ENCODE measurements at places on chromosomes 4 and X. TPM values are rescaled to one million over a fixed set of nuclear protein-coding genes. Genes with fewer than 3 reads are reported as not detected.

Gene F11
- total RNA-seq: 1.5 TPM

DNA sequence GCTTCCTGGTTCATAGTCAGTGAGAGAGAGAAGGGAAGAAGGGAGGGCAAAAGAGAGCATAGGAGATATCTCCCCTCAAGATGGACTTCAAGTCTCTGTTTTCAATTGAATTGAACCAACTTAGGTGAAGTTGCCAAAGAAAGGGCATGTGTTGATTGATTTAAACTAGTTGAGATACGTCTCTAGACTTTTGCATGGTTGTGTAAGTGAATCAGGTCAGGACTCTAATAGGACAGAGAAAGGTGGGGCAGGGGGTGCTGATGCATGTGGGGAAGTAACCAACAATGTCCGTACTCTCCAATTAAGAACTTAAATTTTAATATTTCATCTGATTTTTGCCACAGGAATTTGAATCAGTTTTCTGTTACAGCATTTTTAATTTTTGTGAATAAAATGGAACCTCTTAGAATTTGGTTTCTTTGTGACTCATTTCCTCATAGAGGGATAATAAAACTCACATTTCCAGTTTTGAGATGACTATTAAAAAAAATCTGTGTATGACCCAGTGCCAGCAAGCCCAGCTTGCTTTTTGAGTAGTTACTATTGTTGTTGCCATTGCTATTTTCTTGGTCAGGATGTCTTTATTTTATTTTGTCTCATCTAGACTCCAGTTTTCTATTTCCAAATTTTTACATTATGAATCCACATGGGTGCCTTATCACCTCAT is 37.3 kb downstream of the SLIT2 start:
- no peaks in the 10 kb centered on the region for H3K4me1 ChIP-seq
- no peak for DNase-seq
- H3K4me3 ChIP-seq: no peak overlapping the region

Gene CHIC1
- total RNA-seq: 14.0 TPM

DNA sequence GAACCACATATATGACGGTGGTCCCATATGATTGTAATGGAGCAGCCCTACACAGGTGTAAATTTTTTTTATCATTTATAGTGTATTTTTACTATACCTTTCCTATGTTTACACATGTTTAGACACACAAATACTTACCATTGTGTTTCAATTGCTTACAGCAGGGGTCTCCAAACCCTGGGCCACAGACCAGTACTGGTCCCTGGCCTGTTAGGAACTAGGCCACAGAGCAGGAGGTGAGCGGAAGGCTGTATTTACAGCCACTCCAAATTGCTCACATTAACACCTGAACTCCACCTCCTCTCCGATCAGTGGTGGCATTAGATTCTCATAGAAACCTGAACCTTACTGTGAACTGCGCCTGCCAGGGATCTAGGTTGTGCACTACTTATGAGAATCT is 201.8 kb upstream of the NDST4 start:
- H3K36me3 ChIP-seq: no peaks in the 10 kb centered on the region
- H3K27ac ChIP-seq: no peak overlapping the region
- H3K27me3 ChIP-seq: no peaks in the 10 kb centered on the region
- H3K4me1 ChIP-seq: no peaks in the 10 kb centered on the region
- DNase-seq: no peak
- no peak overlapping the region for H3K4me3 ChIP-seq

DNA sequence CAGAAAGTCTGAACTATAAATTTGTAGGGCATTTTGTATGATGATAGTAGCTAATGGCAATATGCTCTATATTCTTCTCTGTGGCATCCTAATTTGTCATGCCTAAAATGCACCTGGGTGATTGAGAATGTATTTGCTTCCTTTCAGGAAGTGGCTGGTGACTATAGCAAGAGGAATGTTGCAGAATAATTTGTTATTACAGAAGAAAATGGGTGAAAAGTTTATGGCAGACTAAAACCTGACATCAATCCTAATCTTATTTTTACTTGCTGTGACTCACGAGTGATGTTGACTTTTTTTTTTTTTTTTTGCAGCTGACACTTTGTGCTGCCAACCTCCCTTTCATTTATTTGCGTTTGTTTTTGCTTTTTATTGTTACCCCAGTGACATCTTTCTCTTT is 141.1 kb downstream of the MSL3 start:
- no peak overlapping the region for H3K4me3 ChIP-seq
- DNase-seq: no peak
- no peaks in the 10 kb centered on the region for H3K36me3 ChIP-seq
- H3K4me1 ChIP-seq: no peaks in the 10 kb centered on the region
- no peaks in the 10 kb centered on the region for H3K27me3 ChIP-seq
- H3K27ac ChIP-seq: no peak overlapping the region

DNA sequence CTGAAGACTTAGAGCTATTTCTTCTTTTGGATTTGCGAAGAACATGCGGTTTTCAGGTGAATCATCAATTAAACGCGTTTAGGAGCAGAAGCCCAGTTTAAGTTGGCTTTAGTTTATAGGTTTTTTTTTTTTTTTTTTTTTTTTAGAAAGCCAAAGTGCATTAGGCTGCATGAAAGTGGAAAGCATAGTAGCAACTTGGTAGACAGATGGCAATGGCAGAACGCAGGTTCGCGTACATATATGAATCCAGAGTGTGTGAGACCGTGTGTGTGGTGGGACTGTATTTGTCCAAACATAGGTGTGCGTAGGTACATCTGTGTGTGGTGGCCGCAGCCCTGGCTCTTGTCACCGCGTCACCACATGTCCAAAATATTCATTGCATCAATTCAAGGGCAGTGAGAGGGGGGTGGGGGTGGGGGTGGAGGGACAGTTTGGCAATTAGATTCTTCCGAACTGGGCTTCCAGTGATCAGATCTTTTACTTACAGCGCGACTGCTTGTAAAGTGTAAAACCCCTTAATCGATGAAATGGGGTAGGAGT is 901 bp downstream of the JADE1 start:
- no peaks in the 10 kb centered on the region for H3K27me3 ChIP-seq
- peak overlapping the region; percentile 86 for H3K27ac ChIP-seq
- H3K4me3 ChIP-seq: peak overlapping the region; percentile 91
- no peaks in the 10 kb centered on the region for H3K36me3 ChIP-seq

DNA sequence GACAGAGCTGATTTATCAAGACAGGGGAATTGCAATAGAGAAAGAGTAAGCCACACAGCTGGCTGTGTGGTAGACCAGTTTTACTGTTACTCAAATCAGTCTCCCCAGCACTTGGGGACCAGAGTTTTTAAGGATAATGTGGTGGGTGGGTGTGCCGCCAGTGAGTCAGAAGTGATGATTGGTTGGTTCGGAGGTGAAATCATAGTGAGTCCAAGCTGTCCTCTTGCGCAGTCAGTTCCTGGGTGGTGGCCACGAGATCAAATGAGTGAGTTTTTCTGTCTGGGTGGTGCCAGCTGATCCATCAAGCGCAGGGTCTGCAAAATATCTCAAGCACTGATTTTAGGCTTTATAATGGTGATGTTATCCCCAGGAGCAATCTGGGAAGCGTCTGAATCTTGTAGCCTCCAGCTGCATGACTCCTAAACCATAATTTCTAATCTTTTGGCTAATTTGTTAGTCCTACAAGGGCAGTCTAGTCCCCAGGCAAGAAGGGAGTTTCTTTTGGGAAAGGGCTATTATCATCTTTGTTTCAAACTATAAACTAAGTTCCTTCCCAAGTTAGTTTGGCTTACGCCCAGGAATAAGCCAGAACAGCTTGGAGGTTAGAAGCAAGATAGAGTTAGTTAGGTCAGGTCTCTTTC is 44.0 kb upstream of the PPP1R2C start:
- no peak overlapping the region for H3K4me3 ChIP-seq
- no peaks in the 10 kb centered on the region for H3K36me3 ChIP-seq
- no peaks in the 10 kb centered on the region for H3K27me3 ChIP-seq
- no peaks in the 10 kb centered on the region for H3K4me1 ChIP-seq
- DNase-seq: no peak

- H3K36me3 ChIP-seq: no peaks in the 10 kb centered on the region
- no peak overlapping the region for H3K27ac ChIP-seq
- DNase-seq: no peak
- H3K4me1 ChIP-seq: no peaks in the 10 kb centered on the region
These were observed 673.6 kb upstream of the PITX2 start for GRCh38 chr4:111296466-111296865.

Gene MAGEB17
- total RNA-seq: not detected

DNA sequence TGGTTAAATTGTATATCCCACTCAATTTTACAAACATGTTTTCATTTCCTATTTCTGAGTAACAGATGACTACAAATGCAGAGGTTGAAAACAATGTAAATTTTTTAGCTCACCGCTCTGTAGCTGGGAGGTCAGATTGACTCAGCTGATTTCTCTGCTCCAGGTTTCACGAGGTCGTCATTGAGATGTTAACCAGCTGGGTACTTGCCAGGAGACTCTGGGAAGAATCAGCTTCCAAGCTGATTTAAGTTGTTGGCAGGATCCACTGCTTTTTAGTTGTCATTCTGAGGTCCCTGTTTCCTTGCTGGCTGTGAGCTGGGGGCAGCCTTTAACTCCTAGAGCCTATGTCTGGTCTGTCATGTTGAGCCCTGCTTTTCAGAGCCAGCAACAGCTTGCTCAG is 864.3 kb upstream of the AGA start:
- H3K27ac ChIP-seq: no peak overlapping the region
- DNase-seq: no peak
- peak overlapping the region; percentile 37 for H3K4me3 ChIP-seq
- H3K27me3 ChIP-seq: no peaks in the 10 kb centered on the region
- no peaks in the 10 kb centered on the region for H3K36me3 ChIP-seq

- H3K4me3 ChIP-seq: no peak overlapping the region
- DNase-seq: no peak
- no peak overlapping the region for H3K27ac ChIP-seq
- H3K27me3 ChIP-seq: no peaks in the 10 kb centered on the region
- no peaks in the 10 kb centered on the region for H3K36me3 ChIP-seq
- no peaks in the 10 kb centered on the region for H3K4me1 ChIP-seq
These were observed 105.2 kb upstream of the ADRA2C start for GRCh38 chr4:3660928-3661515.

Gene BEX5
- total RNA-seq: 9.5 TPM

Gene XAGE1A
- total RNA-seq: not detected

DNA sequence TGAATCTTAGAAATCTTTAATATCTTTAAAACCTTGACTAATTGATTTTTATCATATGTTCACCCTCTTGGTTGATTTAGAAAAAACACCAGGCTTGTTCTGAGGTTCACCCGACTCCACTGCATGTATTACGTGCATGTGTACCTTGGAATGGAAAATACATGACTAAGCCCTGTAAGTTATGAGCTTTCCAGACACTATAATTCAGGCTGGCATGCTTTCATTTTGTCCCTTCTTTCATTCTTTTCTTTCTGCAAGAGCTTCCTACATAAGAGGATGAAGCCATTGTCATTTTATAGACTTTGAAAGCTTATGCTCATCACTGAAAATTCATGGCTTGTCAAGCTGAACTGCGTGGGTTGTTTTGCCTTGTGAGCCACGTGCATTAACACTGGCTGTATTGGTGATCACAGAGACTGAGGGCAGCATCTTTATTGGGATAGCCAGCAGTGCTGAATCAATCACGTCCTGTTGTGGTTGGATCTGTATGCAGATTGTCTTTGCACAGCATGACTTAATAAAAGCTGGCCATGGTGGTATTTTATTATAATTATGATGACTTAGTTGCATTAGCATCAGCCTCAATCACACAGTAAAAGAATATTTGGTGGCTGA is 141.9 kb downstream of the SLIT2 start:
- no peaks in the 10 kb centered on the region for H3K4me1 ChIP-seq

DNA sequence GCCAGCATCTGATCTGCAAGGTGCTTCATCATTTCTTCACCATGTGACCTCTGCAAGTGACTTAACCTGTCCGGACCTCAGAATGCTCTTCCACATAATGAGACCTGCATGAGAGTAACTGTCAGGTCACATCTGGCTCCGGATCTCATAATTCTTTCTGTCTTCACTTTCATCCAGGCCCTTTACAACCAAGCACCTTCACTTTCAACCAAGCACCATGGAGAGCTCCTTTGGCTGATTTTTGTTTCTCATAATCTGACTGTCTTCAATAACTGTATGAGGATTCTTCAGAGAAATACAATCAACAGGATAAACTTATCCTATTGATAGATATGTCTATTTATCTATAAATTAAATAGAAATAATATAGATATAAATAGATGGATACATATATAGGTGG is 148.1 kb downstream of the VCX3A start:
- no peaks in the 10 kb centered on the region for H3K36me3 ChIP-seq
- H3K4me1 ChIP-seq: no peaks in the 10 kb centered on the region
- no peak overlapping the region for H3K27ac ChIP-seq
- no peak overlapping the region for H3K4me3 ChIP-seq
- H3K27me3 ChIP-seq: no peaks in the 10 kb centered on the region

DNA sequence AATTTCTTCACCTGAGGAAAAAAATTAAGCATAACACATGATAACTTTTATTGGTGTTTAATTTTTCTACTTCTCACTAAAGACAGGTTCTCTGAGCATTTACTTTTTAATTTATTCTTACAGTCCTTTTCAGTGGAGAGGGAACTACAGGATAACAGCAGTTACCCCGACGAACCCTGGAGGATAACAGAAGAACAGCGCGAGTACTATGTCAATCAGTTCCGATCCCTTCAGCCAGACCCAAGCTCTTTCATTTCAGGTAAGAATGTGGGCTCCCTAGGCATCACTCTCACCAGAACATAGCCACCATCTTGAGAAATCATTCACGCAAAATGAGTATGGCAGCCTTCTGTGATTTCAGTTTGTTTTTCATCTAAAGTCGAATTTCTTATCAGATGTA is 100.8 kb downstream of the REPS2 start:
- H3K27ac ChIP-seq: no peak overlapping the region
- H3K4me1 ChIP-seq: no peaks in the 10 kb centered on the region
- H3K4me3 ChIP-seq: no peak overlapping the region
- DNase-seq: no peak

Gene ASMT
- 0.22 TPM for total RNA-seq

- no peak for DNase-seq
- no peaks in the 10 kb centered on the region for H3K4me1 ChIP-seq
- no peaks in the 10 kb centered on the region for H3K36me3 ChIP-seq
- no peak overlapping the region for H3K4me3 ChIP-seq
- H3K27me3 ChIP-seq: no peaks in the 10 kb centered on the region
These were observed 91.1 kb upstream of the KIT start for GRCh38 chr4:54566608-54567007.

- no peak for DNase-seq
- no peaks in the 10 kb centered on the region for H3K36me3 ChIP-seq
- H3K27me3 ChIP-seq: no peaks in the 10 kb centered on the region
- H3K27ac ChIP-seq: no peak overlapping the region
- no peak overlapping the region for H3K4me3 ChIP-seq
These were observed 154.3 kb upstream of the EDNRA start for GRCh38 chr4:147326591-147326990.

GRCh38 chrX:140034916-140035315 is 69.6 kb upstream of the CXorf66 start:
- H3K27ac ChIP-seq: no peak overlapping the region
- DNase-seq: no peak
- no peaks in the 10 kb centered on the region for H3K27me3 ChIP-seq
- H3K4me3 ChIP-seq: no peak overlapping the region
- no peaks in the 10 kb centered on the region for H3K4me1 ChIP-seq
- no peaks in the 10 kb centered on the region for H3K36me3 ChIP-seq

Gene BRS3
- total RNA-seq: not detected
